ENCODE measurements at places on chromosomes 12 and 14.

GRCh38 chr14:40697231-40697630, 909.4 kb upstream of the LRFN5 start:
- DNase-seq = no peak

DNA sequence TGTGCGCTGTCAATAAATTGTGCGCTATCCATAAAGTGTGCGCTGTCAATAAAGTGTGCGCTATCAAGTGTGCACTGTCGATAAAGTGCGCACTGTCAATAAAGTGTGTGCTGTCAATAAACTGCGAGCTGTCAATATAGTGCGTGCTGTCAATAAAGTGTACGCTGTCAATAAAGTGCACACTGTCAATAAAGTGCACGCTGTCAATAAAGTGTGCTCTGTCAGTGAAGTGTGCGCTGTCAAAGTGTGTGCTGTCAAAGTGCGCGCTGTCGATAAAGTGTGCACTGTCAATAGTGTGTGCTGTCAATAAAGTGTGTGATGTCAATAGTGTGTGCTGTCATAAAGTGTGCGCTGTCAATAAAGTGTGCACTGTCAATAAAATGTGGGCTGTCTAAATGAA, 2.9 kb upstream of the CHGA start:
- DNase-seq = no peak

- no peak for DNase-seq
These were observed 424.0 kb downstream of the TMEM117 start for GRCh38 chr12:44259890-44260289.

DNA sequence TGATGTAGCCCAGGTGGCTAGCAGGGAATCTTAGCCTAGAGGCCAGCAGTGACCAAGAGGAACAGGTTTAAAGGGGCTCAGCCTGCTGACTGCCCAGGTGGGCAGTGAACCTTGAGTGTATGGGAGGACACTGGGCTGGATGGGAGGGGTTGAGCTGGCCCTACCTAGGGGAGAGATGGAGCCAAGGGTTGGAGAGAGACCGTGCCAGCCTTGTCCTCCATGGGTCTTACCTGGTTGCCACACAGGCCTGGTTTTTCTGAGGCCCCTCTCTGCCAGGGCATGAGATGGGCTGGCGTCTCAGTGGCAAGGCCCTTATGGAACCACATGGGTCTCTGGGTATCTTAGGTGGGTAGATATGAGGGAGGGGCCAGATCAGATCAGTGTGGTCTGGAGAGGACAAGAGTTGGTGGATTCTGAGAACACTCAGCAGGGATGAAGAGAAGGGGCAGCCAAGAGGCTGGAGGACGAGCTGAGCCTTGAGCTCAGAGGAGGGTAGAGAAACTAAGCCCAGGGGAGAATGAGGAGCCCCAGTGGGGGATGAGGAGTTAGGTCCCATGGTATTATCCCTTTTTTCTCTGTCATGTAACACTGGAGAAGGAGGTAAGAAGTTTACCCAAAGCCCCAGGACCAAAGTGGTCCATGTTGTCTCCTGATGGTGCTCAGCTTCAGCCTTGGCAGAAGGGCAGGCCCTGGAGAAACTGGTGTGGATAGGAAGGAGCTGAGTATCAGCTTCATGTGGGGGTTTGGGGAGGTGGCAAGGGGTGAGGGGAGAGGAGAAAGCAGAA, 3.7 kb downstream of the GZMB start:
- DNase-seq = no peak

GRCh38 chr12:2668816-2669215, 126.0 kb upstream of the FKBP4 start:
- DNase-seq = no peak

GRCh38 chr14:74349757-74350156, 1.5 kb downstream of the VRTN start:
- DNase-seq = no peak

- no peak for DNase-seq
These were observed 22.7 kb upstream of the CCDC60 start for GRCh38 chr12:119311878-119312277.

GRCh38 chr12:109795023-109795422, 38.2 kb downstream of the TRPV4 start:
- no peak for DNase-seq

DNA sequence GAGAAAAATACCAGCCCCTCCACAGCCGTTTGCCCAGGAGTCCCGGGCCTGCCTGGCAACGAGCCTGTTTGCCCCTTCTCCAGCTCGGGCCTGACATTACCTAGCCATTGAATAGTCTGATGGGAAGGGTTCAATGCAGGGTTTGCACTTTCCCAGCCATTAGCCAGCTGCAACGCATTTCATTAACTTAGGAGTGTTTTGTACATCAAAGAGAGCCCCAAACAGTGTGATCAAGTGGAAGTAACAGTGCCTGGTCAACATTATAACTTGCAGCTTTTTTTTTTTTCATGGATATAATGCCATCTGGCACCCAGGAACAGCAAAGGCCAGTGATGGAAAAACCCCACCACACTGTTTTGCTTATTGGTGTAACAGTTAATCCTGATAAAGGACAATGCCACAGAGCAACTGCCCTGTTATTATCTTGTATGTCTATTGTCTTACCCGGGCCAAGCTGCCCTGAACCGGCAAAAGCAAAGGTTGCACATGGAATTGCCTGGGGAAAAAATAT, 38.0 kb downstream of the BTG1 start:
- no peak for DNase-seq
